ENCODE measurements at places on chromosomes 11 and 22.

GRCh38 chr11:112610494-112610893 lies 349.8 kb upstream of the PLET1 start:
- DNase-seq, result no peak

- peak; percentile 53 for DNase-seq
Observed at GRCh38 chr22:32103658-32104315, 55.3 kb downstream of the C22orf42 start.

DNA sequence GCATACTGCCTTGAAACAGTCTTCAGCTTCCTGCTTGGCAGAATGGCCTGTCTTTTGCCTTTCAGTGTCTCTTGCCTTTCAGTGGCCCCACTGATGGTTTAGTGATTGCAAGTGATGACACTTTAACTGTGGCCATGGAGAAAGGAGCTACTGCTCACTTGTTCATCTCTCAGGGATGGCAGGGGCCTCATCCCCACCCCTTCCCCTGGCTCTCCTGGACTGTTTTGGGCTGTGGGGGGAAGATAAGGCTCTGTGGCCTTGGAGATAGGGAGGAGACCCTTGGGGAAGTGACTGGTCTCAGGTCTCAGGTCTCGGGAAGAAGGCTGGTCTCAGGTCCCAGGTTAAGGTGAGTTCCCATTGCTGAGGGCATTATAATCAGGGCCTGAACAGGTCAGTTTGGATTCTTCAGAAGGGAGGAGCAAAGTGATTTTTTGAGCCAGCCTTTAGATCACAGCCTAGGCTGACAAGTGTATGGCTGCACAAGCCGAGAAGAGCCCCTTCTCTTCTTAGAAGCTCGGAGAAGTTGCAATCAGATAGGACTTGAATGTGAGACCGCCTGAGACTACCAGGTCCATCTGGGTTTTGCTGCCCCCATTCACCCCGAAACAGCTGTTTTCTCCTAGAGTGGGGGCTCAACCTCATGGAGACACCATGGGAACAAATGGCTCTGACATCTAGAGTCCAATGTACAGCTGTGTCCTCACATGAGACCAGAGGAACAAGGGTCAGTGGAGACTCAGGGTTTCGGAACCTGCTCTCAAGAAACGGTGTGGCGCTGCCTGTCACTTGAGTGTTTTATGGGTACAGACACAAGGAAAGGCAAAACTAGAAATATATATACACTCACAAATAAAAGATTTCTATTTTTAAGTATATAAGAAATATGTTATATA lies 15.9 kb upstream of the P2RY2 start:
- no peak for DNase-seq

- DNase-seq, result peak; percentile 21
Observed at GRCh38 chr11:12674571-12674935, 332 bp downstream of the TEAD1 start.

DNA sequence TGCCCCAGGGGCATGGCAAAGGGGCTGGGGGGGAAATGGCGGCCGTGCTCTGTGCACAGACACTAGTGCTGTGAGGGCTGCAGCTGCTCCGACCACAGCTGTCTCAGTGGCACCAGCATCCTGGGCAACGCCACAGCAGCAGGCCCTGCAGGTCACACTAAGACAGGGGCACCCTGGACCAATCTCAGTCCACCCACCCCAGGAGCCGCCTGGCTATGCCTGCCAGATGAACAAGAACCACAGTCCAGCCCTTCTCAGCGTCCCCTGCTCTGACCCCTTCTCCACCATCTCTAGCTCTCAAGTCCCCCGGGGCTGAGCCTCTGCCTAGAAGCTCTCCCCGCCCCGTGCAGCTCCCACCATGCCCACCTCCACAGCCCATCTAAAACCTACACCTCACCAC lies 16.5 kb downstream of the TUBGCP6 start:
- DNase-seq, result no peak

- DNase-seq, result no peak
Observed at GRCh38 chr11:11312738-11313137, 40.3 kb downstream of the CSNK2A3 start.

- peak; percentile 90 for DNase-seq
Observed at GRCh38 chr11:118198370-118198769, 21.9 kb upstream of the SCN2B start.

GRCh38 chr11:62438641-62439040 lies 19.8 kb downstream of the SCGB1A1 start:
- DNase-seq, result no peak

DNA sequence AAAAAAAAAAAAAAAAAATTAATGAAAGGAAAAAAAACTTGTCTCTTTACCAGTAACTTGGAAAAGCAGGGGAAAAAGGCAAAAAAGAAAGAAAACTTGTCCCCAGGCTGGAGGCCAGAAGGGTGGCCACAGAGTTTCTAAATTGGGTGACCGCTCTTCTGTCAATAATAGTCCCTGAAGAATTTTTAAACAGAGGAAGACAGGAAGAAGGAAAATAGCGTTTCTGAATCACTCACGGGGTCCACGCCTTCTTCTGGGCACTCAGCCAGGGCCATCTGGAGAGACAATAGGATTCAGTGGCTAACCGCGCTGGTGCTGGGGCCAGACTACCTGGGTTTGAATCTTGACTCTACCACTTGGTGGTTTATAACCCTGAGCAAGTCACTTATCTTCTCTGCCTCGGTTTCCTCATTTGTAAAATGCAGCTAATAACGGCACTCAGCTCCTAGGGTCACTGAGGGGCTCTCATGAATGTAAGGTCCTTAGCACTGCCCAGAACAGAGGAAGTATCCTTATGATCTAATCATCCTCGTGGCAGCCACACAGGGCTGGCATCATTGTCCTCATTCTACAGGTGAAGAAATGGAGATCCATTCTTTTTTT lies 7.0 kb downstream of the C11orf86 start:
- peak; percentile 96 for DNase-seq

DNA sequence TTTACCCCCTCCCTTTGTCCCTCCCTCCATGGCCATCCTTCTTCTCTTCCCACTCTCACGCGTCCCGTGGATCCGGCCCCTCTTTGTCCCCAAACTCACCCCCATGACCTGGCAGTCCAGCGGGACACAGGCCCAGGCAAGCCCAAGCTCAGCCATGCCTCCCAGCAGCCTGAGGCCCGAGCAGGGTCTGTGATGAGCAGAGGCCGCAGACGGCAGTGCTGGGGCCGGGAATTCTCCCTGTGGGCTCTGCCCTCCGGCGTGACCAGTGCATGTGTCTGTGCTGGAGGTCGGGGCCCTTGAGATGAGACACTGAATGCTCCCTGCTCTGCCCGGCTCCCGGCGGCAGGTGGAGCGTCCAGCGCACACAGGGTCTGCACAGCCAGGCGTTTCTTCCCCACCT lies 237.9 kb downstream of the BRD1 start:
- no peak for DNase-seq

- no peak for DNase-seq
Observed at GRCh38 chr11:7904917-7905316, 26.2 kb downstream of the OR10A6 start.

DNA sequence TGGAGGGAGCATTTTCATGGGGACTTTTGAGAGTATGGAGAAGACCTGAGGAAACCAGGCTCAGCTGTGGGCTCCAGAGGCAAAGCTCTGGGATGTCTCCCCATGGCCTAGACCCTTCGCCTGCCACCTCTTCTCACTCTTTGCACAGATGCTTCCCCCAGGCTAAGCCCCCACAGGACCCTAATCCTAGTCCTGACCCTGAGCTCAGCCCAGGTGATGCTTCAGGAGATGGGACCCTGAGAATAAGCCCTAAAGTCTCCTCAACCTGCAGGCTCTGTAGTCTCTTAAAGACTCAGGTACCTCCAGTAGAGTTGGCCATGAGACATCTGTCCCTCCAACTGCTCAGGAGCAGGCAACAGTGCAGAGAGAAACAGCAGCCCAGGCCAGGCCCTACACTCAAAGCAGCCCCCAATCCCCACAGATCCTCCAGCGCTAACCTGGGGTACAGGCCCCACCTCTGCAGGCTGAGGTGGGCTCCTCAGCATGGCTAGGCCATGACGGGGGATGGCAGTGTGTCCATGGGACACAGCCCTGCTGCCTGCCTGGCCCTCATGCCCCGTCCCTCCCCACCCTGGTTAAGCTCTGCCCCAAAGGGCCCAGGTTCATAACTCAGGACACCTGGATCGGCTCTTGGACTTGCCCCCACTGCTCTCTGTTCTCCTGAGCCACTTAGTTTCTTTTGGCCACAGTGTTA lies 39.4 kb downstream of the GGTLC2 start:
- no peak for DNase-seq

DNA sequence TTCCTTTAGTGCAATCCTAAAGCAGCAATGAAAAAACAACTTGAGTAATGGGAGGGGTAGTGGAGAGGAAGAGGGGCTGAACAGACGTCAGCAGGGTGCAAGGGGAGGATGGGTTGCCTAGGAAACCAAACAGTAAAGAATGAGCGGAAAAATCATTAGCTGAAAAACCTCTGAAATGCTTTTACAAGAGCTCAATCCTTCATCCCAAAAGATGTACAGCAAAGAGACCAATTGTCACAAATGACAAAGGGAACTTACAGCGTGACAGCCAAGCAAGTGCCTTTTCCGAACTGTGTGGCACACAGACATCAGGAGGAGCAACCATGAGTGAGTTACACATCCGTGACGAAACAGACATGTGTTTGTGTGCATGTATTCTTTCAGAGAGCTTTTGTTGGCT lies 104.6 kb downstream of the SIK3 start:
- no peak for DNase-seq

GRCh38 chr11:23364076-23364475 lies 503.8 kb upstream of the CCDC179 start:
- no peak for DNase-seq

- DNase-seq, result no peak
Observed at GRCh38 chr11:126210871-126211235, 597 bp downstream of the RPUSD4 start.

DNA sequence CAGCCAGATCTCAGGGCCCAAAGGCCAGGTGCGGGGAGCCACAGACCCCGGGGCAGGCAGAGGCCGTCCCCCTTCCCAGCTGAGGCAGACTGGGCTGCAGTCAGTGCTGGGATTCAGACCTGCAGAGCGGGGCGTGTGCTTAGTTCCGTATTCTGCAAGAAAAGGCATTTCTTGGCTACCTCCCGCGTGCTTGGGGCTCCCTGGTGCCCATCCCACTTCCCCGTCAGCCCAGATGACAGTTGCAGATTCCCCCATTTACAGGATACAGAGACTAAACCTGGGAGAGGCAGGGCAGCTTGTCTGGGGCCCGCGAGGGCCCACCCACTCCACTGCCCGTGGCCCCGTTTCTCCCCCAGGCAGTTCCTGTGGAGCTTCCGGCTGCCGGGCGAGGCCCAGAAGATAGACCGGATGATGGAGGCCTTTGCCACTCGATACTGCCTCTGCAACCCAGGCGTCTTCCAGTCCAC lies 18.3 kb downstream of the CYTH4 start:
- peak; percentile 91 for DNase-seq

- DNase-seq, result no peak
Observed at GRCh38 chr11:122345586-122345985, 229.6 kb upstream of the BLID start.

GRCh38 chr11:123654566-123655081 lies at the start of gene SCN3B:
SCN3B (minus strand) TSS chr11:123654624; CDS start chr11:123653801, 823 bp downstream.
- peak; percentile 43 for DNase-seq

DNA sequence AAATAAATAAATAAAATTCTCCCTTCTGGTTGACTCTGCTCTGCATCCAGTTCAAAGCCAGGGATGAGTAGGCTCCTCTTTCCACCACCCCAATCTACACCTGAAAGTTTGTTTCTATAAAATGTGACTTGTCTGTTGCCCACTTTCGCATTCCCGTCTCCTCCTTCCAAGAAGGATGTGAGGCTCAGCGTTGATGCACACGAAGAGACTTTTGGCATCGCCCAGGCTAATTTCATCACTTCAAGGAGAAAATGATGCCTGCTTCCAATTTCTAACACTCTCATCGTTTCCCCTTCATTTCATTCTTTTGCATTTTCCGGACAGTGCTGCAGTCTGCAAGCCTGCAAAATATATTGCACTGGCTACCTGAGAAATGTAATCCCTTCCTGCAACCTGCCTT lies 3.9 kb downstream of the MPPED1 start:
- no peak for DNase-seq

GRCh38 chr22:40216041-40216756 lies 38.5 kb downstream of the TNRC6B start:
- DNase-seq, result no peak

DNA sequence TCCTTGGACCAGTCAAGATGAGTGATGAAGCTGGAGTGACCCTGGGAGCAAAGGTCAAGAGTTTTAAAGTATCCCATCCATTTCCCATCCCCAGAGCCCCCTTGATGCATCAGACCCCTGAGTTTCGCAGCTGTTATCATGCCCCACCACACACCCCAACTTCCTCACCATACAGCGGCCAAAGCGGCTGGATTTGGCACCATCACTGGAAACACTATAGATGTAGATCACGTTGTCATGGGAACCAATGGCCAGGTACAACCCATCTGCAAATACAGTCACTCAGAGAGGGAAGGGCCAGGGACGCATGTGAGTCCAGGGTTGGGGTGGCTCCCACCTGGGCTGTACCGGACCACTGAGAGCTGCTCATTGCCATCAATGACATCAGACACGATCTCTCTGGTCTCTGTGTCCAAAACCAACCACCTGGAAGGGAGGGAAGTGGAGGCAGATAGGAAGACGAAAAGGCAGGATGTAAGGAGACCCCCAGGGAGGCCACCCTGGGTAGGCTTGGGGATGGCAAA lies 2.2 kb upstream of the MTA2 start:
- peak; percentile 47 for DNase-seq

DNA sequence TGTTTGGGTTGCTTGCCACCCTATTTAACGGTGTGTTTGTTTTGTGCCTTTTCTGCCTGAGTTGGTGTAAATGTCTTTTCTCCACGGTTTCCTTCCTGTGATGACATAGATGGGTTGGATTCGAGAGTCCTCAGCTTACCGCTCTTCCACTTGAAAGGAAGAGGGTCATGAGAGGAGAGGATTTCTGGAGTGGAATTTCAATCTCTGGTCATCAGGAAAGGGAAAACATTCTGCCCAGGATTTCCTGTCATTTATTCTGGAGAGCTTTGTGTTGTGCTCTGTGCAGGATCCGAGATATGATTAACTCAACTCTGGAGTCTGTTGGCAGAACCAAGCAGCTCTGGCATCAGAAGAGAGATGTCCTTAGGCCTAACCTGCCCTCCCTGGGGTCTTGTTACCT lies 605.2 kb downstream of the NTM start:
- no peak for DNase-seq

DNA sequence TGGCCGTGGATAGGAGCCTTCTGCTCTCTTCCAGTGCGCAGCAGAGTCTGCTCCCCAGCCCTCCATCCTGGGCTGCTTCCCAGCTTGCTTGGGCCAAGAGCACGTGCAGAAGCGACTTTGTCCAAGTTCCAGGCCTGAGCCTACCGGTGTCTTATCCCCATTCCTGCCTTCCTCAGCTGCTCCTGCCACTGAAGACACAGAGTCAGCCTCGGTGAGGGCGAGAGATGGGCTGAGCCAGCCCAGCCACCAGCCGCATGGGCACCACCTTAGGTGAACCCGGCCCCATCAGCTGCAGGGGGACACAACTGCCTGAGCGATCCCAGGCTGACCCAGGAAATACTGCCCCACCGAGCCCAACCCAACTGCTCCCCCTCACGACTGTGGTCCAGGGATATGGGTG lies 847.8 kb downstream of the TBC1D22A start:
- DNase-seq, result no peak

Data from hematopoietic multipotent progenitor cell treated with erythropoietin and hydrocortisone succinate and interleukin-3 and kit ligand, for 4 days (in vitro differentiated cells).